Activated gamma-delta T cell (primary cell): ENCODE measurements at places on chromosomes 4 and X.
A peak's percentile ranks its signal among the peaks of the same experiment; 100 is the strongest.

DNA sequence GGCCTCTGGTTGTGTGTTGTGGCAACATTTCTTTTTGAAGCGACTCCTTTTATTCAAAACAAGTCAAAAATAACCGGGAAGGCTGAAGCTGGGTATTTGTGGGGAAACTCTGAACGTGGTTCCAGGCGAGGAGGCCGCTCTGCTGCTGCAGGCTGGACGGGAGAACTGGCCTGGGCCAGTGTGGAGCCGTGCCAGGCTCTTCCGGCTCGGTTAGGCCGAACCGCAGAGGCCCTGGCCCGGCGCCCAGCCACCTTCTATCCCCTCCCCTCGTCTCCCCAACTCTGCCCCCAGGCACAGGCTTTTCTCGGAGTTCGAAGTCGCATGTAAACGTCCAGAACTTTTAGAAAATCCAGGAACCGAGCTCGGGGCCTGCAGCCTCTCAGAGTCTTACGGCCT, 2.4 kb upstream of the BCOR start:
- no peak for DNase-seq

DNA sequence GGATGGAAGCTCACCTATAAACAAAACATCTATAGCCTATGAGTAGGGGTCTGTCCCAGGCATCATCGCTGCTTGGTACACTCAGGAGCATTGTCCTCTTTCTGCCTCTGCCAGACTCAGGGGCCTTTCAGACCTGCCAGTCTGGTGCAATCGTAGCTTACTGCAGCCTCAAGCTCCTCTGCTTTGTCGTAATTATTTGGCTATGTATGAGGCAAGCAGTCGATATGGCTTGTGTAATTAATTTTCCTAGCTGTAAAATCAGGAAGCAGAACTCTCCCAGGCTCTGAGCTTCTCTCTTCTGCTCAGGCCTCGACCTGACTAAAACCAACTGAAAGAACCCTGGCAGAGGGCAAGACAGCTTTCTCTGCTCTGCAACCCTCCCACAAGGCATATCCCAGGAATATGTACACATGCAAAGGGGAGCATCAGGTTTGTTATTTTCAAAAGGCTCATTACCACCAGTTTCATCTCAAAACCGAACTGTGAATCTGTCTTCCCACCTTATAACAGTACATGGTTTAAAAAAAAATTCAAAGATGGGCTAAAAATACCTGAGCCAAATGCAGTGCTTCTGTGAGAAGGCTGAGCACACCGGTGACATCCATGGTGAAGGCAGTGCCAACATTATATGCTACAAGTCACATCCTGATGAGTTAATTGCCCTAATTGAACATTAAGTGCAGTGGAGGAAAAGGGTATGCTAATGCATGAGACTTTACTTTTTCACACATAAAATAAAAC, 309.2 kb upstream of the EMCN start:
- no peak for DNase-seq

GRCh38 chr4:2364654-2365053, 53.8 kb downstream of the ZFYVE28 start:
- peak; percentile 42 for DNase-seq

- no peak for DNase-seq
Measured at GRCh38 chrX:148885203-148885602, 384.8 kb downstream of the AFF2 start.

DNA sequence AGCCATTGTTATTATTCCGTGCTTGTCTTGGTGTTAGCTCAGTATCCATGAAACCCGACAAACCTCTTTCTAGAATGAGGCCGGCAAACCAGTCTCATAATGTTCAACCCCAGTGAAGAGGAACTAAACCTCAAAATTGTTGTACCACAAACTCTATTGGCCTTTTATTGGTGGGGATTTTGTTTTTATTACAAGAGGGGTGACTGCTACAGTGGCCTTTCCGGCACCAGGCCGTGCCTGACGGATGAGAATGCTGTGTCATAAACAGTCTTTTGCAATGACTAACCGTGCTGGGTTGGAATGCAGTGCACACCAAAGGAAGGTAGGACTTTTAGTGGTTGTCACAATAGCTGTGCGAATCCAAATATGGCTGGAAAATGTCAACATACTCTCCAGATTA, 60.8 kb downstream of the SHROOM2 start:
- no peak for DNase-seq

- no peak for DNase-seq
Measured at GRCh38 chr4:181698221-181698620, 545.0 kb upstream of the TENM3 start.

GRCh38 chrX:17413228-17413627, 38.2 kb downstream of the NHS start:
- DNase-seq, result no peak

DNA sequence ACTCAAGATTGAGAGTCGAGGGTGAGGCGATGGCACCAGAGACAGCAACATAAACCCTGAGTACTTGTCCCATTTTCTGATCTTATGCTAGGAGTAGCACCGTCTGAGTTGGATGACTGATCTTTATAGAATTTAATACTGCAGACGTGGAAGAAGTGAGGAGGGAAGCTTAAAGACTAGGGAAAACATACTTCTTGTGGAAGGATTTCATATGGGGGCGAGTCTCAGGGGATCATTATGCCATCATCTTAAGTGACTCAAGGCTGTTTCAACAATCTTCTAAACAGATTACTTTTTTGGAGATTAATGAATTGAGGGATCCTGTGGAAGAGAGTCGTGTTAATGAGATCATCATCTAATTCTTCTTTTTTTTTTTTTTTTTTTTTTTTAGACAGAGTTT, 17.2 kb upstream of the FAT1 start:
- no peak for DNase-seq

DNA sequence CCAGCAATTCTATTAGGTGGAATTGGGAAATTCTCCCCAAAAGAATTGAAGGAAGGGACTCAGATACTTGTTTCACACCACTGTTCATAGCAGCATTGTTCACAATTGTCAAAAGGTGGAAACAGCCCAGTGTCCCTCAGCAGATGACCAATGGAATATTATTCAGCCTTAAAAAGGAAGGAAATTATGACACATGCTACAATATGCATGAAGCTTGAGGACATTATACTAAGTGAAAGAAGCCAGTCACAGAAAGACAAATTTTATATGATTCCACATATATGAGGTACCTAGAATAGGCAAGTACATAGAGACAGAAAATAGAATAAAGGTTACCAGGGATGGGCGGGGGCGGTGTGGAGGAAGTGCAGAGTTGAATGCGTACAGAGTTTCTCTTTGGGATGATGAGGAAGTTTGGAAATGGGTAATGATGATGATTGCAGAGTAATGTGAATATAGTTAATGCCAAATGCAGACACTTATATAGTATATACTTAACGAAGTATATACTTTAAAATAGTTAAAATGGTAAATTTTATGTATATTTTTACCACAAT, 29.6 kb downstream of the DOCK11 start:
- DNase-seq, result no peak

DNA sequence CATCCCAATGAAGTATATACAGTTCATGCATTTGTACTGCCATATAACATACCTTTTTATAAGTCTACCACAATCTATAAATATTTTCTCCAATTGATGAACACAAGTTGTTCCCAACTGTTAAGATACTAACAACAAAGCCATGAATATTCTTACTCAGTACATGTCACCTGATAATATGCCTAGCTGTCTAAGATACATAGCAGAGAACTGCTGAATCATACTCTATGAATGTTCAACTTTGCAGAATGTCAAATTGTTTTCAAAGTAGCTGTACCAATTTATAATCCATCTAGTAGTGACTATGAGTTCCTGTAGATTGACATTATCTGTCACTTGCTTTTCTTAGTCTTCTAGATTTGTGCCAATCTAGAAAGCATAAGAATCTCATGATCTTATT, 84.9 kb downstream of the RAB28 start:
- no peak for DNase-seq

GRCh38 chr4:110032603-110033002, 119.9 kb downstream of the EGF start:
- no peak for DNase-seq

GRCh38 chrX:106898462-106898861, 4.7 kb downstream of the RIPPLY1 start:
- no peak for DNase-seq
